ENCODE measurements at places on chromosomes 7 and 10. TPM values are rescaled to one million over a fixed set of nuclear protein-coding genes. Genes with fewer than 3 reads are reported as not detected.

Gene MYL7
- 2.4 TPM for total RNA-seq

DNA sequence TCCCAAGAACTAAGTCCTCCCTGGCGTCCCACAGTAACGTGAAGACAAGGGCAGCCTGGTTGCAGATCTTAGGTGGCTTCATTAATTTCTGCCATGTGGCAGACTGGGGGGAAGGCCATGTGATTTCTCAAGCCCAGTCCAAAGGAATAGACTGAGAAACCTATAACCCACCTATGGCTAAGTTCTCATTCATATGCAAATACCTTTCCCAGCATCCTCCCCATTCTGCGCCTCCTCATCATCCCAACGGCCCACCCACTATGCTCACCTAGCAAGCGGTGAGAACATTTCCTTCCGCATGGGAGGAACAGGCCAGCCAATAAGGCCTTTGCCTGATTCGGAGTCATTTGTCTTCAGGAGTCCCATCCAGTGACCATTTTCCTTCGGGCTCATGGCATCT is 8.2 kb upstream of the CLEC2L start:
- H3K27ac ChIP-seq = no peak overlapping the region
- H3K4me3 ChIP-seq = no peak overlapping the region
- peak; percentile 66 for DNase-seq
- peaks cover 12% of the 10 kb centered on the region for H3K4me1 ChIP-seq
- no peaks in the 10 kb centered on the region for H3K36me3 ChIP-seq

Gene EXOC6
- 5.0 TPM for total RNA-seq

GRCh38 chr7:2934211-2934731 is 90.2 kb upstream of the GNA12 start:
- H3K4me1 ChIP-seq = no peaks in the 10 kb centered on the region
- no peak overlapping the region for H3K27ac ChIP-seq
- no peak overlapping the region for H3K4me3 ChIP-seq
- no peaks in the 10 kb centered on the region for H3K27me3 ChIP-seq
- H3K36me3 ChIP-seq = no peaks in the 10 kb centered on the region
- DNase-seq = no peak

Gene MIOS
- 95.7 TPM for total RNA-seq

DNA sequence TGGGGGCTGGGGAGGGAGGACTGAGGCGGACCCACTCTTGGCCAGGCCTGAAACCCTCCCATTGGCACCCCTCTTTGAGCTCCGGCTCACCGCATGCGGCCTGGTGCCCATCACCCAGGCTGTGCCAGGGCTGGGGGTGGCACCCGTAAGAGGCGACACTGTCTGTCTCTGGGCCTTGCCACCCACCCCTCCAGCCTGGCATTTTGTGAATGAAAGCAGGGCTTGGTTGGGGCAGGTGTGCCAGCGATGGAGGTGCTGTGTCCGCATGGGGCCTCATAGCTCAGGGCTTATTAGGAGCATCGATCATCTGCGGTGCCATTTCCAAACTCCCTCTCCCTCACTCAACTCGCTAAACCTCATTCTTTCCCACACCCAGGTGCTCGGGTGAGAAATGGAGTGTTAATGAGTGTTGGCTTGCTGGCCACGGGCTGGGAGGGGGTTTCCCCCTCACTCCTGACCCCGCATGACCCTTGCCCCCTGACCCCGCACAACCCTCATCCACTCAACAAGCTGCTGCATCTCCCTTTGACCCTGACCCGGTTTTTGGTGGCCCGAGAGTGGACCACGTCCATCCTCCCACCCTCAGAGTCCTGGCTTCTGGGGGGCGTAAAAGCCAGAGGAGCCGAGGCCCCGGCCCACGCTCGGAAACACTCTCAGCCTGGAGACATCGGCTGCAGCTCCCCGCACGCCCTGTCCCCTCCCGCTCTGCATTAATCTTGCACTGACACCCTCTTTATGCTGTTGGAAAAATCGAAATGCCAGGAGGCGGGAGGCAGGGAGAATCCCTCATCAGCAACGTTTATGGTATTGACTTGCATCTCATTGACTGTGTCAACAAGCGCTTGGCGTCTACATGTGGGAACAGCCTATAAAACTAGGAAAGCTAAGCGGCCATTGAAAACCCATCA is 161.2 kb downstream of the DNAJB6 start:
- DNase-seq = no peak
- H3K27me3 ChIP-seq = no peaks in the 10 kb centered on the region
- H3K36me3 ChIP-seq = no peaks in the 10 kb centered on the region
- H3K4me1 ChIP-seq = no peaks in the 10 kb centered on the region

- H3K36me3 ChIP-seq = no peaks in the 10 kb centered on the region
- H3K27ac ChIP-seq = no peak overlapping the region
- H3K4me3 ChIP-seq = no peak overlapping the region
- peaks cover 6% of the 10 kb centered on the region for H3K4me1 ChIP-seq
Measured at GRCh38 chr7:51219261-51219988, 97.2 kb downstream of the COBL start.

- H3K4me3 ChIP-seq = no peak overlapping the region
- no peaks in the 10 kb centered on the region for H3K4me1 ChIP-seq
- H3K27me3 ChIP-seq = no peaks in the 10 kb centered on the region
- H3K27ac ChIP-seq = no peak overlapping the region
- DNase-seq = no peak
Measured at GRCh38 chr7:115289971-115290370, 368.1 kb downstream of the MDFIC start.

DNA sequence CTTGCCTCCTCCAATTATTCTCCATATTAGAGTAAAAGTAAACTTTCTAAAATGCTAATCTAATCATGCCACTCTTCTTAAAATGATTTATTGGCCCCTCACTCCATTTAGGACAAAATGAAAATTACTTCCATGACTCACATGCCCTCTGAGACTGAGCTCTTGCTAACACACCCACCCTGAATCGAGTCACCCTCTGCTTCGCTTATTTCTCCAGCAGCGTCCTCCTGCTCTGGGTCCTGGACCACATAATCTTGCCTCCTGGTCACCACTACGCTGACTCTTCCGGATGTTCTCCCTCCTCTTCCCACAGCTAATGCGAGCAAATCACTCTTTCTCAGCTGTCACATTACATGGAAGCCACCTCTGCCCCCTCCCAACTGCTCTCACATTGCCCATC is 384.0 kb upstream of the FZD8 start:
- no peak for DNase-seq
- H3K27ac ChIP-seq = no peak overlapping the region
- H3K36me3 ChIP-seq = no peaks in the 10 kb centered on the region
- H3K27me3 ChIP-seq = no peaks in the 10 kb centered on the region
- H3K4me3 ChIP-seq = no peak overlapping the region
- peaks cover 3% of the 10 kb centered on the region for H3K4me1 ChIP-seq

Gene CDC14C
- total RNA-seq = 0.54 TPM

DNA sequence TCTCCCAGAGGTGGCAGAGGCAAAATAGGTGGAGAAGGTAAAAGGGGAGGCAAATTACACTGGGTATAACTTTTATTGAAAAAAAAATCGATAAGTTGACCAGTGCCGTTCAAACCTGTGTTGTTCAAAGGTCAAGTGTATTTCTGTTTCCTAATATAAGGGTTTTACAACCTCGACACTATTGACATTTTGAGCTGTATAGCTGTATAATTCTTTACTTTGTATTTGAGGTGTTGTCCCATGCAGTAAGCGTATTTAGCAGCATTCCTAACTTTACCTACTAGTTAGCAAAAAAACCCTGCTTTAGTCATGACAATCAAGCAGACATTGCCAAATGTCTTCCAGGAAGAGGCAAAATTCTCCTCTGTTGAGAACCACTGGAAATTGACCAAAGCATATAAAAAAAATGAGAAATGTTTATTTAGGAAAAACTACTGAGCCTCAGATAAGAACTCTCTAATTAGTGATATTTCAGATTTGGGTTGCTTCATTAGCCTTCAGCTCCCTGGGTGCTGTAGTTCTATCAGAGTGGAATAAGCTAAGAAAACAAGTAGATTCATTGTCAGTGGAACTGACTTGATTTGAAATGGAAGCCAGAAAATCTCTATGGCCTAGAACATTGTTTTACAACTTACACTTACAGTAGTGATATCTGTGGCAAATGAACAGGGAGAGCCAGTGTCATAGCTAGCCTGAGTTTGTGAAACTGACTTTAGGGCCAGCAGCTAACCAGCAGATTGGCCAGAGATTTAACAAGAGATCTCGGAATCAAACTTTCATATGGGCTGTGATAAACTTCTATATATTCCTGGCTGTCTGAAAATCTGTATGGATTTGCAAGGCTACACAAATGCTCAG is 331.6 kb downstream of the DGKB start:
- DNase-seq = no peak
- no peak overlapping the region for H3K27ac ChIP-seq
- H3K4me3 ChIP-seq = no peak overlapping the region
- no peaks in the 10 kb centered on the region for H3K36me3 ChIP-seq
- H3K27me3 ChIP-seq = no peaks in the 10 kb centered on the region

DNA sequence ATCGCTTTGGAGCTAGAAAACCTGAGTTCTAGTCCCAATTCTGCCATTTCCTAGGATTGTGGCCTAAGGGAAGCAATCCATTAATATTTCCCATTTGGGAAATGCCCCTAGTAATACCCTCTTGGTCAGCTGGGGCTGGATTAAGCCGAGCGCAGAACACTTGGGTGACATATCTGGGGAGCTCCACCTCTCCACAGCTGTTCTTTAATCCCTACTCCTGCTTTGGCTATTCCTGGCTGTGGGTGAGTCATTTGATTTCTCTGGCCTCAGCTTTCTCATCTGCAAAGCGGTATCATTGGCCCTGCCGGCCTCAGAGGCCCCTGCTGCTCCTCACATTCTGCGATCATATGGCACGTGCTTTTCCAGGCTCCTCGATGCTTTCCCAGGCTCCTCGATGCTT is 108.3 kb downstream of the BUB3 start:
- H3K27ac ChIP-seq = no peak overlapping the region
- H3K27me3 ChIP-seq = no peaks in the 10 kb centered on the region
- no peak overlapping the region for H3K4me3 ChIP-seq
- no peaks in the 10 kb centered on the region for H3K36me3 ChIP-seq
- H3K4me1 ChIP-seq = no peaks in the 10 kb centered on the region

- no peak overlapping the region for H3K4me3 ChIP-seq
- no peaks in the 10 kb centered on the region for H3K27me3 ChIP-seq
- no peak overlapping the region for H3K27ac ChIP-seq
- DNase-seq = no peak
Measured at GRCh38 chr7:138932870-138933269, 48.3 kb downstream of the KIAA1549 start.

DNA sequence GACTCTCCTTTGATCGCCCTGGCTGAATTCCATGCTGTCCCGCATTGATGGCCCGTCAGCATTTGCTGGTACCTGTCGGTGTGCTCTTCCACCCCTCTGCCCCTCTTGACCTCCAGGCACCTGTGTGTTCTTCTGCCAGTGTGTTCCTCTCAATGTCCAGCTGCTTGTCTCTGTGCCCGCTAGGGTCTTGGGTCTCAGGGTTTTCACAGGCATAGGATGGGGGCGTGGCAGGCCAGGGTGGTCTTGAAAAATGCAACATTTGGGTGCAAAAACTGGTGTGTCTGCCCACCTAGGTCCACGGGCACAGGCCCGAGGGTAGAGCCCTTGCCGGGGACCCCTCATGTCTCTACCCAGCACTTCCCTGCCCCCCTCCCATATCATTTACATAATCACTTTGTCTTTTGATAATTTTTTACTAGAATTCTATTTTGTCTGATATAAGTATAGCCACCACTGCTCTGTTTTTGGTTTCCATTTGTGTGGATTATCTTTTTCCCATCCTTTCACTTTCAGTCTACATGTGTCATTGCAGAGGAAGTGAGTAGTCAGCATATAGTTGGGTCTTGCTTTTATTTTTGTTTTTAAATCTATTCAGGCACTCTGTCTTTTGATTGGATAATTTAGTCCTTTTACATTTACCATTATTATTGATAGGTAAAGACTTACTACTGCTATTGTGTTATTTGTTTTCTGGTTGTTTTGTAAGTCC is 46.6 kb upstream of the ADRA2A start:
- no peak overlapping the region for H3K27ac ChIP-seq
- H3K4me3 ChIP-seq = no peak overlapping the region
- no peaks in the 10 kb centered on the region for H3K36me3 ChIP-seq

DNA sequence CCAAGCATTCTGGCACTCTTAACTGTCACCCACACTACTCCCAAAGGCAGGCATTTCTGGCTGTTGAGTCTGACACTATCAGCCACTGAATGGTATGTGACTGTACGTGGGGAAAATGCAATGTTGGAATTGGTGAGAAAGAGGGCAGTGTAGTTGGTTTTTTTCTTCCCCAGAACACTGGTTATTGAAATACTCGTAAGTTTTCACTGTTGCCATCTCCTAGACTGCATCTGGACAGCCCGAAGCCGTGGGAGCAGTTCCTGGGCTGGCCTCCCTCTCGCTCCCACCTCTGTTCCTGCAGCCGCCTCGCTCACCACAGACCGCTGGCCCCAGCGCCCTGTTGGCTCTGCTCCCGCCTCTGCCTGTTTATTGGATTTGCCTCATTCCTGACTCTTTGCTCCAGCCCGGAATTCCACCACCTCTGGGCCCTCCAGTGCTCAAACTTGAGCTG is 5.7 kb downstream of the PLCE1 start:
- H3K27ac ChIP-seq = no peak overlapping the region
- DNase-seq = peak; percentile 44
- H3K4me1 ChIP-seq = no peaks in the 10 kb centered on the region
- no peaks in the 10 kb centered on the region for H3K36me3 ChIP-seq

- no peaks in the 10 kb centered on the region for H3K4me1 ChIP-seq
- H3K27me3 ChIP-seq = no peaks in the 10 kb centered on the region
- no peak for DNase-seq
- H3K4me3 ChIP-seq = no peak overlapping the region
Measured at GRCh38 chr10:29397221-29397620, 108.4 kb downstream of the LYZL1 start.

DNA sequence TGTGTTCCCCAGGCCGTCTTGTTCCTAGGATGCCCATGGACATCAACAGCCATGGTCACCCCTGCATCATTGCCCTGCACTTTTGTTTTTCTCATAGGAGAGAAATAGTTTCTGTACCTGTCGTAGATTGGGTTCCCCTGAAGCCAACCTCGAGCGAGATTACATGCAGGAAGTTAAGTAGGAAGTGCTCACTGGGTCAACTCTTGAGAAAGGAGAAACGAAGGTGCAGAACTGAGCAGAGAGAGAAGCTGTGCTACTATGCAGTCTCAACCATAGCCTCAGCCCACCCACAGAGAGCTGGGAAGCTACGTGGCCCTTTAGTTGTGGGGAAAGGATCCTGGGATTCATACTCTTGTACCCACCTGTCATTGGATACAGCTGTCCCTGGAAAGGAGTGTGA is 165.2 kb downstream of the HERPUD2 start:
- no peaks in the 10 kb centered on the region for H3K36me3 ChIP-seq
- DNase-seq = no peak
- H3K27ac ChIP-seq = no peak overlapping the region
- no peak overlapping the region for H3K4me3 ChIP-seq

GRCh38 chr7:30613366-30614325 is 19.0 kb downstream of the GARS1 start:
- peak overlapping the region; percentile 64 for H3K27ac ChIP-seq

DNA sequence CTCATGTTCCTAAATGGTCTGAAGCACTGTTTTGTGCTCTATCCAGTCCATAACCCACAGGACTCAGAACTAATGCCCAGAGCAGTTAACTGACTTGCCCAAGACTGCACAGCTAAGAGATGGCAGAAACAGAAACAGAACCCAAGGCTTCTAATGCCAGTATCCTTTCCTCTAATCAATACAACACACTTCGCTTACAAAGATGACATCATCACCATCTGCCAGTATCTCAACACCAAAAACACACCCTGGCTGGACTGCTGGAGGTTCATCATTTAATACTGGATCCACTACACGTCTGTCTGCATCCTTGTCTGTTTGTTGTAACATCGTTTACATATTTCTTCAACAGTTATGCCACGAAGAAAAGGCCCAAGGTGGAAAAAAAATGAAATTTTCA is 165.3 kb downstream of the SFMBT2 start:
- DNase-seq = no peak
- H3K4me1 ChIP-seq = no peaks in the 10 kb centered on the region
- H3K27ac ChIP-seq = no peak overlapping the region
- no peak overlapping the region for H3K4me3 ChIP-seq
- 0 out of 2 replicates have a peak, but pooled peaks cover 3% of the 10 kb centered on the region for H3K36me3 ChIP-seq

Gene TMEM213
- not detected for total RNA-seq

Measured in GM23338 (cell line).